ENCODE measurements at places on chromosomes 7 and 10. TPM values are rescaled to one million over a fixed set of nuclear protein-coding genes. Genes with fewer than 3 reads are reported as not detected.

DNA sequence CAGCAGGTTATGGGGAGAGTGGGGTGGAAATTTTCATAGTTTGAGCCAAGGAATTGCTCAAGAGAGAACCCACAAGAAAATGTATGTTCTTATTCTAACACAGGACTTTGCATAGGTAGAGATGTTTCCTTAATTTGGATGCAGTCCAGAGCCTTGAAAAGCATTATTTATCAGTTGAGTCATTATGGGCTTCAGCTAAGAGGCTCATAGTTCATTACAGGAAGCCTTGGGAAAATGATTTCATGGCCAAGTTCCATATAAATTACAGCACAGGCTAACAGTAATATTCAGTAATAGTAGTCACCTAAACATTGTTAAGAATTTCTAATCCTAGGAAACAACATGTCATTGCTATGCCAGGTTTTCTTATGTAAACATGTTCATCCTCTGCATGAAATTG, 131.1 kb upstream of the PTPRZ1 start:
- no peaks in the 10 kb centered on the region for H3K36me3 ChIP-seq
- H3K4me3 ChIP-seq: no peak overlapping the region
- no peak for DNase-seq
- no peak overlapping the region for H3K27ac ChIP-seq
- H3K4me1 ChIP-seq: no peaks in the 10 kb centered on the region

DNA sequence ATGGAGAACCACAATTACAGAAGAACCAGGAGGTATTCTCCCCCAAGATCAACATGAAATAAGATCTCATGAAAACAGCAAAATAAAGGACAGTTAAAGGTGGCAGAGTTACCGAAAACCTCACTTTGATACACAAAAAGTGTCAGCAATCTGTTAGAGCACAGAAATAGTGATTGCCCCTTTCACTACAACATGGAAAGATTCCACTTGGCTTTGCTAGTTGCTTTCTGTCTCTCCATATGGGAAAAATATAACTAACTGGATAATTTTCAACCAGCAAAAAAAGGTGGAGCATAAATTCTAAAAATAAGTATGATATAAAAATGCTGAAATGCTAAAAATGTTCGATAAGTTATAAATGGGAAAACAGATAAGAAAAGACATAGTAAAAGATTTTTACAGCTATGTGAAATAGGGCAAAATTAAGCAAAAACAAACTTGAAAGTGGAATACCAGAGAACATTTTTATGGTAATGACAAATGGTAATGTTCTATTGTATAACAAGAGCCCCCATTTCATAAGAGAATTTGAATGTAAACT, 90.2 kb downstream of the GPR85 start:
- H3K4me3 ChIP-seq: no peak overlapping the region
- H3K27me3 ChIP-seq: peaks cover 2% of the 10 kb centered on the region
- no peaks in the 10 kb centered on the region for H3K36me3 ChIP-seq
- H3K27ac ChIP-seq: no peak overlapping the region
- no peak for DNase-seq

DNA sequence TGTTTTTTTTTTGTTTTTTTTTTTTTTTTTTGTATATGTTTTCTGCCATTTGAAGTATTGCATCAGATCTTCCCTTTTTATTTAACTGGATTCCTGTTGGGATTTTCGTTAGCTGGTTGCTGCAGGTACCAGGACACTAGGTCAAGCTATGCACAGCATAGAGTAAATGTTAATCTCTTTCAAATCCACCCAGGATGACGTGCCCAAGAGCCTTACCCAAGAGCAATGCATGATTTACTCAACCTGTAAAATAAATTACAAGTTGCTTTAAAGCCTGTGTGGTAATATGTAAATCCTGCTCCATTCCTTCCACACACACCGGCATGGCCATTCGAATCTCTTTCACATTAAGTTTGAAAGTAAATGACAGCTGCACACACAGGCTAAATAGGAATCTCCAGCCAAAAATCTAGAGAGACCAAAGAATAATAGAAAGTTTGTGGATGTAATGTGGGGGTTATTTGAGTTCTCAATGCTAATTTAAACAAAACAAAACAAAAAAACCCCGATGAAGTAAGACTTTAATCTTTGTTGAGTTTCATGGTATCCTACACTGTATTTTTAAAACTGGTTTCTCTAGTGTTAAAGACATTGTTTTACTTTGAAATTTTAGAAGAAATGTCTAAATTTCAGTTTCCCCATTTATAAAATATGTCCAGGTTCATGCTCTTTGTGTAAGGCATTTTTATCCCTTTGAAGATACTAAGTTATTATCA, 167.9 kb downstream of the FRMD4A start:
- H3K27me3 ChIP-seq: no peaks in the 10 kb centered on the region
- no peak overlapping the region for H3K4me3 ChIP-seq
- no peak for DNase-seq
- no peak overlapping the region for H3K27ac ChIP-seq
- H3K36me3 ChIP-seq: no peaks in the 10 kb centered on the region

Gene PDSS1
- total RNA-seq: 3.7 TPM

GRCh38 chr10:2262878-2263277, 525.6 kb upstream of the ADARB2 start:
- no peak for DNase-seq
- no peak overlapping the region for H3K27ac ChIP-seq
- H3K27me3 ChIP-seq: no peaks in the 10 kb centered on the region
- H3K4me3 ChIP-seq: no peak overlapping the region
- H3K36me3 ChIP-seq: no peaks in the 10 kb centered on the region

Gene GRID2IP
- total RNA-seq: 0.45 TPM

DNA sequence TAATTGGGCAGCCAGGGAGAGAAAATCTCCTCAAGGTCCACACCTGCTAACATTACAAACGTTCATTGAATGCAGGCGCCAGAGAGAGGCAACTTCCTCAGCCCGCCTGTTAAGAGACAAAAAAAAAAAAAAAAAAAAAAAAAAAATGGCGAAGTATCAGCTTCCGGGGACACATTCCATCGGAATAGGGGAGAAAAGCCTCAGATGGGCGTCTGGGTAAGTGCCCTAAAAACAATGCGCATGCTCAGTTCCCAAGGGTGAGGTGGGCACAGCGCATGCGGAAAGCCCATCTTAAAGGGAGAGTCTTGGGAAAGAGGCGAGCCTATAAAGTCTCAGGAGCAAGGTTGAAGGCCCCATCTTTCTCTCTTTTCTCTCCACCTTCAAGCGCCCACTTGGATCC, 1139.7 kb upstream of the CELF2 start:
- no peak overlapping the region for H3K27ac ChIP-seq
- H3K36me3 ChIP-seq: no peaks in the 10 kb centered on the region
- DNase-seq: no peak
- no peaks in the 10 kb centered on the region for H3K4me1 ChIP-seq
- H3K4me3 ChIP-seq: no peak overlapping the region

Gene PCLO
- not detected for total RNA-seq

- H3K4me3 ChIP-seq: peak overlapping the region; percentile 54
- H3K27ac ChIP-seq: no peak overlapping the region
- peaks cover 68% of the 10 kb centered on the region for H3K4me1 ChIP-seq
- H3K36me3 ChIP-seq: no peaks in the 10 kb centered on the region
Observed at GRCh38 chr10:43229208-43230061, 37.4 kb downstream of the RASGEF1A start.

- H3K27me3 ChIP-seq: no peaks in the 10 kb centered on the region
- no peak overlapping the region for H3K4me3 ChIP-seq
- DNase-seq: no peak
- H3K36me3 ChIP-seq: peaks cover 26% of the 10 kb centered on the region
- H3K4me1 ChIP-seq: no peaks in the 10 kb centered on the region
Observed at GRCh38 chr10:67971311-67971710, 86.9 kb downstream of the SIRT1 start.

- DNase-seq: no peak
- no peaks in the 10 kb centered on the region for H3K27me3 ChIP-seq
- no peak overlapping the region for H3K4me3 ChIP-seq
- H3K4me1 ChIP-seq: peaks cover 13% of the 10 kb centered on the region
- H3K27ac ChIP-seq: no peak overlapping the region
Observed at GRCh38 chr7:135808206-135808605, 59.6 kb upstream of the FAM180A start.

- H3K36me3 ChIP-seq: no peaks in the 10 kb centered on the region
- H3K4me1 ChIP-seq: peaks cover 25% of the 10 kb centered on the region
- H3K4me3 ChIP-seq: no peak overlapping the region
- H3K27me3 ChIP-seq: peaks cover 14% of the 10 kb centered on the region
- DNase-seq: no peak
- H3K27ac ChIP-seq: no peak overlapping the region
Observed at GRCh38 chr10:48523212-48523819, 81.6 kb downstream of the ARHGAP22 start.

Gene EVX1
- not detected for total RNA-seq

DNA sequence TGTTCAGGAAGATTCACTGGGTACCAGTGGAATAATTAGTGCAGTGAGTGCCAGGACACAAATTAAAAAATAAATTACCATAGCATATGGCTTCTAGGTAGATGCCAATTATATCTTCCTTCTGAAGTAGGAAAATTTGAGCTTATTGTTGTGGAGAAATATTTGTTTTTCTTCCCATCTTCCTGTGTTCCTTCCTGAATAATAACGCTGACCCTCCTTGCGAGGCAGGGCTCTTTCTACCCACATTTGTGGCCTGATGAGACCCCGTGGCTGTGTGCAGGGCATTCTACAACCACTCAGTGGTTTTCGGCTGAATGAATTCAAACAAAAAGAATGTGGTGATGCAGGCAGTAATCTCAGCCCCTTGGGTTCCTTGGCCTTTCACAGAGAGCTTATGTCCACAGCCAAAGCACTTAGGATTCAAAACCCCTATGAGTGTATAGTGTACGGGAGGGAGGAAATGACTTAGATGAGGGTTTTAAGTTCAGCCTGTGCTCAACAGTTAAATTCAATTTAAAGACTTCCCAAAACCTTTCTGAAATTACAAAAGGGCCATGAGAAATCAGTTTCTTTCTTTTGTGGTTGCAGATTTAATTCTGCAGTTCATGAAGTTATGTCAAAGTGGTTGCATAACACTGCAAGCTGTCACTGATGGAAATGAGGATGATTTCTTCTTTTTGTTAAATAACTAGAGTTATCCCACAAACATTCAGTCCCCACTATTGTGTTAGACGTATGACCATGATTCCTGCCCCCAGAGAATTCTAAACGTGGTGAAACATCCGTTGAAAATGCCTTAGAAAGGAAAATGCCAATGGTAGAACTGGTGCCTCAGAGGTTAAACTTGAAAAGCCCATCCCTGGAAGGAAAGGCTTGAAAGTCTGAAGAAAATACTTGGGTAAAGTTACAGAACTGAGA, 255.3 kb downstream of the FZD1 start:
- no peak for DNase-seq
- H3K27me3 ChIP-seq: no peaks in the 10 kb centered on the region
- no peak overlapping the region for H3K27ac ChIP-seq
- no peaks in the 10 kb centered on the region for H3K36me3 ChIP-seq
- H3K4me3 ChIP-seq: no peak overlapping the region
- no peaks in the 10 kb centered on the region for H3K4me1 ChIP-seq

DNA sequence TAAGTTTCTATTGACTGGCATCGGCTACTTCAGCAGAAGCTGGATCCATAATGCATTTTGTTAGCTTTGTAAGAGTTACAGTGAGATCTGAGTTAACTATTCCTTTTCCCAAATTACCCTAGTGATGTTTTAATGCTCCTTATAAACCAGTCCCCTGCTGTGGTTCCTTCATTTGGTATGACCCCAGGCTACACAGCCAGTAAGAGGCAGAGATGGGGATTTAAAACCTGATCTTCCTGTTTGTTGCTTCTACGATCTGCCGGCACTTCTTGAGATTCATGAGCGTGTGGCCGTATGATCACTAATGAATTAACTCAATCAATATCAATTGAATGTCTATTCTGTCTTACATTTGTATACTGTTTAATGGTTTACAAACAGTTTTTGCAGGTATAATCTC, 86.1 kb downstream of the CACNB2 start:
- DNase-seq: no peak
- no peaks in the 10 kb centered on the region for H3K27me3 ChIP-seq
- H3K36me3 ChIP-seq: no peaks in the 10 kb centered on the region
- H3K27ac ChIP-seq: no peak overlapping the region

DNA sequence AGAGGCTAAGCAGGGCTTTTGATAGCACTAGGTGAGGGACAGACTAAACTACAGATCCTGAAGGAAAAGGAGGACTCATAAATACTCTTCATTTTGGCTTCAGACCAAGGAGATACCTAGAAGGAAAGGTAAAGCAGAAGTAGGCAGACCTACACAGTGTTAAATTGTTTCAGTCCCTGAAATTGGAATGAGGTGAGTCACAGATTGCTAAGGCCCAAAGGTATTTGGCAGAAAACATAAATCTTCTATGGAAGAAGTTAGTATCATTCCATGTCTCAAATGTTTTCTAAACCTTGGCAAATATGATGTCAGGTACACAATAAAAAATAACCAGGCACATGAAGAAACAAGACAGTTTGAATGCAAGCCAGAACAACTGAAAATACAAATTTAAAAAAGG, 30.0 kb downstream of the MTERF1 start:
- no peaks in the 10 kb centered on the region for H3K36me3 ChIP-seq
- no peak for DNase-seq
- H3K27me3 ChIP-seq: no peaks in the 10 kb centered on the region
- H3K27ac ChIP-seq: no peak overlapping the region

Gene SP8
- total RNA-seq: not detected

Gene ZP3
- 6.1 TPM for total RNA-seq

Gene NUDT5
- total RNA-seq: 29.4 TPM

- no peaks in the 10 kb centered on the region for H3K27me3 ChIP-seq
- H3K4me1 ChIP-seq: peaks cover 50% of the 10 kb centered on the region
- H3K4me3 ChIP-seq: no peak overlapping the region
- DNase-seq: peak; percentile 93
- H3K27ac ChIP-seq: peak overlapping the region; percentile 84
Observed at GRCh38 chr7:70647801-70648498, 484.0 kb upstream of the GALNT17 start.

GRCh38 chr7:82441669-82442478, 1.7 kb downstream of the CACNA2D1 start:
- H3K27ac ChIP-seq: no peak overlapping the region
- no peaks in the 10 kb centered on the region for H3K4me1 ChIP-seq
- peaks cover 23% of the 10 kb centered on the region for H3K27me3 ChIP-seq
- H3K36me3 ChIP-seq: no peaks in the 10 kb centered on the region
- no peak overlapping the region for H3K4me3 ChIP-seq

Gene ALOX5
- total RNA-seq: 8.6 TPM

Data from natural killer cell (primary cell).